ENCODE measurements at places on chromosomes 12 and 14.

DNA sequence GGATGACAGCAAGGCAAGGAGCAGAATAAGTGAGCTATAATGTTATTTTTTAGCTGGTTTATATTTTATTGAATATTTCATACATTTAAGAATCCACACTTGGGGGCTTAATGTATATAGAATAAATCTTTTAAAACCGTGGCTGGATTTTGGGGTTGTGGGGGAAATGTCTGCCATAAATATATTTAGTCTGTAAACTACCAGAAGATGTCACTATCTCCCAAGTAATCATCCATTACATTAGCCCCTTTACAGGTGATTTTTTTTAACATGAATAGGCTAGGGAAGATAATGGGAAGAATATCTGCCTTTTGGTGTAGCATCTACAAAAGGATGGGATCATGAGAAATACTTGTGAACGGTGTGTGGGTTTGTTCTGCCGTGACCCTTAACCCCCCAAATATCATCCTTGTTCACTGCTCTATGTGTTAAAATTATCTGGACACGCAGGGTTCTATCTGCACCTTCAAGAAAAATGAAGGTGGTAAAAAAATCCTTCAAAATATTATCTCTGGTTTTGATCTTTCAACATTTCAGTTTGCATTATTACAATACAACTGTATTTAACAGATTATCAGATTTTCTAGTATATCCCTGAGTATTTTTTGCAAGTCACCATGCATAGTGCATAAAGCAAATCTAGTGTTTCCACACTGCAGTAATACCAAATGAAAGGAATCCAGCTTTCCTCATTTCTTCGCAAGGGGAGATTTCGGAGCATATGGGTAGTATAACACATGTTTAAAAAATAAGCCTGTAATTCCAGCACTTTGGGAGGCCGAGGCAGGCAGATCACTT is 8.0 kb upstream of the SLC17A8 start:
- H3K4me1 ChIP-seq, result no peaks in the 10 kb centered on the region
- no peaks in the 10 kb centered on the region for H3K27me3 ChIP-seq
- no peak overlapping the region for H3K27ac ChIP-seq
- no peak overlapping the region for H3K4me3 ChIP-seq
- H3K36me3 ChIP-seq, result no peaks in the 10 kb centered on the region
- DNase-seq, result peak; percentile 52

- no peak overlapping the region for H3K27ac ChIP-seq
- no peaks in the 10 kb centered on the region for H3K27me3 ChIP-seq
- H3K36me3 ChIP-seq, result no peaks in the 10 kb centered on the region
These were observed 64.8 kb downstream of the WSCD2 start for GRCh38 chr12:108193917-108194316.

- peaks cover 2% of the 10 kb centered on the region for H3K36me3 ChIP-seq
- H3K4me3 ChIP-seq, result no peak overlapping the region
- H3K27ac ChIP-seq, result no peak overlapping the region
- no peak for DNase-seq
These were observed 3.6 kb upstream of the ISM2 start for GRCh38 chr14:77502109-77502782.

- H3K4me1 ChIP-seq, result peaks cover 2% of the 10 kb centered on the region
- no peaks in the 10 kb centered on the region for H3K36me3 ChIP-seq
- H3K4me3 ChIP-seq, result no peak overlapping the region
- H3K27ac ChIP-seq, result no peak overlapping the region
These were observed 69.3 kb upstream of the FRMD6 start for GRCh38 chr14:51582437-51582836.

DNA sequence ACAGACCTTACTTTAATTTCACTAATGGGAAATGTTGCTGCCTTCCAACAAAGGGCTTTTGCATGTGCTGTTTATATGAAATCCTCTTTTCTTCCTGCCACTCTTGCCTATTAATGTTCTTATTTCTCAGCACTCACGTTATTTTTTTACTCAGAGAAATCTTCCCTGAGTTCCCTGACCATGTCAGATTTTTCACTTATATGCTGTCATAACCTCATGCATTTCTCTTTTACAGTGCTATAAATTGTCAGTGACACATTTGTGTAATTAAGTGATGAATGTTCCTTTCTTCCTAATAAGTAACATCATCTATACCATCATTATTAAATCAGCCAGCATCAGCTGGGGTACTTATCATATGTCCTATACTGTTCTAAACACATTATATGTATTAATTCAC is 444.1 kb downstream of the DIO2 start:
- H3K4me3 ChIP-seq, result no peak overlapping the region
- H3K4me1 ChIP-seq, result peaks cover 2% of the 10 kb centered on the region
- no peaks in the 10 kb centered on the region for H3K27me3 ChIP-seq
- no peak overlapping the region for H3K27ac ChIP-seq
- DNase-seq, result no peak
- H3K36me3 ChIP-seq, result no peaks in the 10 kb centered on the region
